ENCODE measurements at places on chromosomes 7 and 10. TPM values are rescaled to one million over a fixed set of nuclear protein-coding genes. Genes with fewer than 3 reads are reported as not detected.
A peak's percentile ranks its signal among the peaks of the same experiment; 100 is the strongest.

The ACTL6B gene
- total RNA-seq = not detected

The CHAT gene
- not detected for total RNA-seq

The HOXA10 gene
- 0.81 TPM for total RNA-seq

The FOXP2 gene
- total RNA-seq = 17.6 TPM

The PPP1R9A gene
- 5.7 TPM for total RNA-seq

The SLC39A12 gene
- total RNA-seq = 0.14 TPM

The PVRIG gene
- not detected for total RNA-seq

The DNAJC12 gene
- total RNA-seq = 5.1 TPM

The GPR146 gene
- 20.3 TPM for total RNA-seq

The CCDC146 gene
- 11.8 TPM for total RNA-seq

The MAT1A gene
- total RNA-seq = not detected

- peak; percentile 45 for DNase-seq
Observed at GRCh38 chr10:109977382-109977806, 30.4 kb upstream of the ADD3 start.

GRCh38 chr7:144720149-144720548 is 115.7 kb downstream of the TPK1 start:
- no peak for DNase-seq

- DNase-seq = no peak
Observed at GRCh38 chr7:117132321-117133120, 179.2 kb downstream of the ST7 start.

GRCh38 chr10:11163780-11164550 is 146.3 kb downstream of the CELF2 start:
- DNase-seq = no peak

- DNase-seq = peak; percentile 15
Observed at GRCh38 chr7:76020031-76020714, 25.8 kb upstream of the TMEM120A start.

DNA sequence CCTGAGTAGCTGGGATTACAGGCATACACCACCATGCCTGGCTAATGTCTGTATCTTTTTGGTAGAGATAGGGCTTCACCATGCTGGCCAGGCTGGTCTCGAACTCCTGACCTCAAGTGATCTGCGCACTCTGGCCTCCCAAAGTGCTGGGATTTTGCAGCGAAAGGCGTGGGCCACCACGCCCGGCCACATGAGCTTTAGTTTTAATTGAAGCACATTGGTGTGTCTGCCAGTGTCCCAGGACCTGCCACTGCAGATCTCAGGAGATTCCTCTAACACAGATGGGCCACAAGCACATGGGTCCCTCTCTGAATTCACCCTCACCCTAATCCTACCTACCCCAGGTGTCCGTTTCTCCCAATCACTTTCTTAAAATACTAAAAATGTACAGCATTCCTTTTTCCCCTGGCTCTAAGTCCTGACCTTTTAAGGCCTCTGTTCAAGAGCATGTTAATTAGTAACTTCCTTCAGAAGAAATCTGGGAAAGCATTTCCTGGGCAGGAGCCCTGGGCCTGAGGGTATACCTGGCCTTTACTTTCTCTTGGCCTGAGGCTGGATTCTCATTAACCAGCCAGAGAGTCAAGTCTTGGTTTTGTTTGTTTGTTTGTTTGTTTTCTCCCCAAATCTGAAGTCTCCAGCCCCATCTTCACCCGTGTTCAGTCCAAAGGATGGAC is 82.6 kb downstream of the PRPF18 start:
- DNase-seq = no peak

- no peak for DNase-seq
Observed at GRCh38 chr10:70917226-70917625, 28.9 kb upstream of the PCBD1 start.

- no peak for DNase-seq
Observed at GRCh38 chr7:37495574-37496184, 47.0 kb upstream of the ELMO1 start.

- no peak for DNase-seq
Observed at GRCh38 chr10:43821103-43821502, 172.4 kb upstream of the ZNF32 start.

GRCh38 chr7:126685018-126685573 is 567.6 kb downstream of the GRM8 start:
- DNase-seq = no peak

GRCh38 chr10:3806603-3807002 is 21.6 kb upstream of the KLF6 start:
- no peak for DNase-seq

- no peak for DNase-seq
Observed at GRCh38 chr7:102258749-102259107, 27.9 kb upstream of the SH2B2 start.

- DNase-seq = no peak
Observed at GRCh38 chr10:22609251-22609650, 105.1 kb downstream of the PIP4K2A start.

- no peak for DNase-seq
Observed at GRCh38 chr7:128407751-128408708, 1.8 kb downstream of the IMPDH1 start.

DNA sequence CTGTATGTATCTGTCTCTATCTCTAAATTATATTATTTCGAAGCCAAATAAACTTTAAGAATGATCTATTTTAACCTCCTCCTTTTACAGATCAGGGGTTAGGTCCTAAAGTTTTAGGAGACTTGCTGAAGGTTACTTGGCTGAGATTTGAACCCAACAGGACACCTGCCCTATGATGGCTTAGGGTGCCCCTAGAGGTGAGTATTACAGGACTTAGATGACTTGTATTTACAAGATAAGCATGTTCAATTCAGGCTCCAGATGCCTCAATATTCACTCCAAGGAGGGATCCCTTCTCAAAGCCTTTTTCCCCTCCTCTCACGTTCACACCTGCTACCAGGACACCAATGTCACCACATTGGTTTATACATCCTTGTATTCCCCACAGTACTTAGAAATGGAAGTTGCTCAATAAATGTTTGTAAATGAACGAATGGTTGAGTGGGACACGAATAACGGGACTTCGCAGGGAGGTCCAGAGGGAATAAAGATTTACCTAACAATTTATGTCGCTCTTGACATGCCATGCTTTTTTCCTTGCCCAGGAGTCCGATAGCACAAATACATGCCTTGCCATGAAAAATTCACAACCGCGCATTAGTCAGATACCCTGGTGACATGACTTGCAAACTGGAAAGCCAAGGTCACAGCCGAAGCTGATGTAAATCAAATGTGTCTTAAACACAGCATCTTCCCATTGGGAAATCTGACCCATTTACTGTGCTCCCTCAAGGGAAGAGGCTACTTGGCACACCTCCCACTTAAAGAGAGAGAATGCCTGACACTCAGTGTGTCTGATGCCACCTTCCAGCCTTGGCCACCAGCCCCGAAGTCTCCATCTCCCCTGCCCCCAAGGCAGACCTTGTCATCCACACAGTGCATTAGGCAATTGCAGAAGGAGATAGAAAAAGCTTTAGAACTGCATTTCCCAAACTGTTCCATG is 872.2 kb upstream of the AUTS2 start:
- DNase-seq = no peak

GRCh38 chr10:44395396-44395795 is 10.5 kb upstream of the CXCL12 start:
- no peak for DNase-seq

GRCh38 chr7:23893176-23893941 is 183.3 kb downstream of the STK31 start:
- no peak for DNase-seq

DNA sequence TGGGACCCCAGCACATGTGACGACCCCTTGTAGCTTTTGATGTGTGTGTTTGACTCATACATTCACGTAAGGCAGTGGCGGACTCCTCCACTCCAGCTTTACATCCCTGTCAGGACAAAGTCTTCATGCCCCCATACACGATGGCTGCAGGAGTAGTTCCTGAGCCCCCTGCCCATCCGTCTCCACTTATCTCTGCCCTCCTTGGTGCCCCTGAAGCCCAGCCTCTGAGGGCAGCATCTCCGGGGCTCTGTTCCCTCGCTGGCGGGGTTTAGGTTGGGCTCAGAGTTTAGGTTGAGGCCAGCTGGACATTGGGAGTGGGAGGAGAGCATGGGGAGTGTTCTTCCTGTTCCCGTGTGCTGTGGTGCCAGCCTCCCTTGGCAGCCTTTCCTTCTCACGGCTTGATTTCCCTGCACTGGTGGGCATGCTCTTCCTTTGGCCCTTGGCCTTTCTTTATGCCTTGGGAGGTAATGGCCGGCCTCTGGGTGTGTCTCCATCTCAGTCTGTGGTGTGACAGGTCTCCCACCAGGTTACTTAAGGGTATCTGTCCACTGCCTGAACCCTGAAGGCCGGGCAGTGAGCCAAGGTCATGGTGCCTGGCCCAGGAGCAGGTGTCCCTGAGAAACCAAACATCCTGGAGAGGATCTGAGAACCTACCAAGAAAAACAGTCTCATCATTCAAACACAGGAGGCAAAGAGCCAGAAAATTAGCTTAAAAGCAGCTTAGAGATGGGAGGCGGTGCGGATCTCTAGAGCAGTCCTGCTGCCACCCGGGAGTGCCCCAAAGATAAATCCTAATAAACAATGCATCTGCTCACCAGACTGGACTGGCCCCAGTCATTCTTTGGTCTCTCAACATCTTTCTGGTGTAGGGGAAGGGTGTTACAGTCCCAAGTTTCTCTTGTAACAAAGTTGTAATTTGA is 85.5 kb downstream of the GLRX3 start:
- DNase-seq = no peak

GRCh38 chr10:96402417-96403305 is 43.9 kb upstream of the OPALIN start:
- no peak for DNase-seq

DNA sequence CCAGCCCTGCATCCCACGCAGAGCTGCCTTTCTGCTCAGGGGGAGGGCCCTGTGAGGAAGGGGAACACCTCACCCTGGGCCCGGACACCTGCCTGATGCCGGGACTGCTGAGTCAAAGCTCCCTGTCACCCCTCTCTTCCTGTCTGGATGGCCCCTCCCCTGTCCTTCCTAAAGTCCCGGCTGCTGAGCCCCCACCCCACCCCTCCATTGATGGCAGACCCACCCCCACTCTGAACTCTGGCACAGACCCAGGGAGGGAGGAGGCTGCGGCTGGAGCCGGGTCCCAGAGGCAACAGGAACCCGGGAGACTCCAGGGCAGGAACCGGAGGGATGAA is 78.7 kb downstream of the ELFN1 start:
- no peak for DNase-seq

DNA sequence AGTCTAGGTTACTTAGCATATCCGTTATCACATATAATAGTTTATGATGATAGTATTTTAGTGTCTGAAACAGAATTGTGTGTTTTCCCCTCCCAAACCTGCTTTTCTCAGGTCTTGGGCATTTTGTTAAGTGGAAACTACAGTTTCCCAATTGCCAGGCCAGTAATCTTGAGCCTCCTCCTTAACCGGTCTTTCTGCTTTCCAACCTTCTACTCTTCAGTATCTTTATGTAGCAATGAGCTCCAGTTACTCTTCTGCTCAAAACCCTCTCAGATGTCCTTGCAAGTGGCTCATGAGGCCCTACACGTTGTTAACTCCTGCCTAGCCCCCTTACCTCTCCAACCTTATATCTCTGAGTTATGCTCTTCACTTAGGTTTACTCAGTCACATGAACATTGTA is 22.0 kb downstream of the WAC start:
- no peak for DNase-seq

DNA sequence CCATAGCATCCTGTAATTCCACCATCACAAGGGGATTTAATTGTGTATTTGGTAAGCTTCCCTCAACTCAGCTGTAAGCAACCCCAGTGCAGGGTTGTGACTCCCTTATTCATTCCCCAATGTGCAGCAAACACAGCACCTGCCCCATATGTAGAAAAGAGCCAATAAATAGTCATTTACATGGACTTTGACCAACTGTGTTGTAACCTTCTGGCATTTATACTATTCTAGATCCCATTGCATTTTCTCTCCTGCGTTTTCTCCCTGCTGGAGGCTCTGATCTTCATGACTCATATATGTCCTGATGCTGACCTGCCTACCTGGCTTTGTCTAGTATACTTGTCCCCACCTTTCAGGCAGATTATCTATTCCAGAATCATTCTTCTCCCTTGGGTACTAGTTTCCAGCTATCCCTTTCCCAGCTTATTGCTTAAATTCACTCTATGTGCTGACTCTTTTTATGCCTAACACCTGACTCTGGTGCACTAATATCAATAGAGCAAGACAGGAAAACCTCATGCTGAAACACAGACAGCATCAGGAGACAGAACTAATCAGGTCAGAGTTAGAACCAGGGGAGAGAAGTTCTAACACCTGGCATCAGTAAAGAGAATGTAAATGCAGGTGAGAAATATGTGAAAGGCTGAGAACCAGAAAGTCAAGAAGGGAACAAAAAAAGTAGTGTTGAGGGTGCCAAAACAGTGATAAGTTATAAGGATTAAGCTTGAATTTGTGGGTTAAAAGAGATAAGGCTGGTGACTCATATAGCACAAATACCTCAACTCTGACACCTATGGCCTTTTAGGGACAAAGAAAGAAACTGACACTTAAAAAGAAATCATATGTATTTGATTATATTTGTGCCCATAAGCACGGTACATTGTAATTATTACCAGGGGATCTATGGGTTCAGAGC is 402.7 kb downstream of the IPMK start:
- no peak for DNase-seq

DNA sequence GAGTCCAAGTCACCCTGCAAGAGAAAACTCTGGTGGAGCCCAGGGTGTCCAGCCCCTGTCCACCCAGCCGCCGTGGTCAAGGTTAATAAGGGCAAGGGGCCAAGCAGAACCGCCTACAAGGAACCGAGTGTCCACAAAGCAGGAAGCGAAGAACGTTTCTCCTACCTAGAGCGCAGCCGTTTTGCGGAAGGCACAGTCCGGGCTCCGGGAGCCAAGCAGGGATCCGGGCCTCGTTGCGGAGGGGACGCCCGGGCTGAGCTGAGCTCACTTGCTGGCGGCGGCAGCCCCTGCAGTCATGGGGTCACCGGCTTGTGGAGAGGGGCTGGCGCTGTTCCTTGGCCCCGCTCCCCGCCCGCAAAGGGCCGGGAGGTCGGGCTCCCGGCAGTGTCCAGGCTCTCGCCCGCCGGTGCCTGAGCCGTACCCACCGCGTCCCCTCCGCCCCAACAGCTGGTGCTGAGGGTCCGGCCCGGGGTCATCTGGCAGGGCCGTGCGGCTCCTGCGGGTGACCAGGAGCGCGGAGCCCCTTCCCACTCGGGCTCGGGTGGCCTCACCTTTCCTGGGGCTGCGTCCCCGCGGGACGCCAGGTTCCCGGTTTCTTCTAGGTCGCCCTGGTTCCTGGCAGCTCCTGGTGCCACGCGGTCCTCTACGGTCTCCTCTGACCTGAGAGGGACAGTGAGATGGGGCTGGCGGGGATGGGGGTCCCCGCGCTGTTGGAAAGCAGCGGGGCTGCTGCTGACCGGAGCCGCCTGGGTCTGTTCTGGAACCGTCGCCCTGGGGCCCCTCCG is 14.0 kb upstream of the ZNF273 start:
- DNase-seq = no peak

- DNase-seq = no peak
Observed at GRCh38 chr10:110771991-110772390, 99.7 kb upstream of the PDCD4 start.

GRCh38 chr10:43904844-43905243 is 256.2 kb upstream of the ZNF32 start:
- no peak for DNase-seq

DNA sequence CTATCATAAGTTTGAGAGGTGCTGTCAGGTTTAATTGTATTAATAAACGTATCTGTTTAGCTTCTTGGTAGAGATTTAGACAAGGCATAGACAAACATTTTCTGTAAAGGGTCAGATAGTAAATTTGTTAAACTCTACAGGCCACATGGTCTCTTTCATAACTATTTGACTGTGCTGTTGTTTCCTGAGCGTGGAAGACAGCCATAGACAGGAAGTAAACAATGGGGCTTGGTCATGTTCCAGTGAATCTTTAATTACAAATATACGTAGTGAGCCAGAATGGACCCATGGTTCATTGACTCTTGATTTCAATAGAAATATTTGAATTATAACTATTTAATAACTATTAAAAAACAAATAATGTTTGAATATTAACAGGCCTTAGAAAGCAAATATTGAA is 451.1 kb downstream of the SH2D4B start:
- no peak for DNase-seq
